ENCODE measurements at places on chromosomes 3 and 15.
A peak's percentile ranks its signal among the peaks of the same experiment; 100 is the strongest.

DNA sequence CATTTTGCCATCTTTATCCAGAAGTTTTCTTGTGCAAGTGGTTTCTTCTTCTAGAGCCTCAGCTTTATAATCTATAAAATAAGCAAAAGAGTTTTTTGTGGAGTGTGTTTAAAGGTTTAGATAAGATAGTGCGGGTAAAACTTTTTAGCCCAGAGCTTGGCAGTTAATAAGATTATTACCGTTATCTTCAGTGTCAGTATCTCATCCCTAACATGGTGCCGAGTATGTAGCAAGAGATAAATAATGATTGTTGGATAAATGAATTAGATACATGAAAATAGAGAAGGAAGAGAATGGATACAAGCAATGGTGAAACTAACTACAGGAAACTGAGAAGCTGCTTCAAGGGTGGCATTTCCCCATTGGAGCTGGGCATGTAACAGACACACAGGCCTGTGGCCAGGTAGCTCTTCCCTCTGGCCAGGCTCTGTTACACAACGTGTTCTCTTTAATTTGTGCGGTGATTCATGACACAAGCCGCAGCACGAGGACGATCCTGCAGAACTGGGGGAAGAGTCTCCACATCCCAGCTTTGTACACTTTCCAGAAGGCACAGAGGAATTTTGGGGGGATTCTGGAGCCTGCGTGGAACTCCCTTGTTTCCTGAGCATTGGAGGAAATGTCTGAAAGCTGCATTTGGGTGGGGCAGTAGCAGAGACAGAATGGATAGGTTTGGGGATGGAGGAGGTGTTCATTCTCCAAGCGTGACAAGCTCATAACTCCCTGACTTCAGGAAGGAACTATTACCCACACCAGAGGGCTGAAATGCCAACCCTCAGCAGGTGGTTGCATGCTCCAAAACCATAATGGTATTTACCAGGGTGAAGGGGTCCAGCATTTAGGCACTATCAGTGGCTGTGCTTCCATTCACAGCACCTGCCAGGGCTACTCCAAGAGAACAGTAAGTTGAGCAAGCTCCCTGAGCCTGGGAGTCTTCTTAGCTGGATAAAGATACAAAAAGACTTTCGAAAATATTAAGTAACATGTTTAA is 14.2 kb upstream of the ST6GAL1 start:
- DNase-seq = no peak

- DNase-seq = peak; percentile 65
These were observed at the start of gene CLDN1 for GRCh38 chr3:190321789-190322603. Gene CLDN1, minus strand, starts transcription at chr3:190322446. Its CDS starts 240 bp downstream, at chr3:190322206.

- no peak for DNase-seq
These were observed 65.5 kb upstream of the TJP1 start for GRCh38 chr15:29887721-29888120.

GRCh38 chr15:27936164-27936563 is 163.0 kb downstream of the OCA2 start:
- DNase-seq = no peak

- DNase-seq = peak; percentile 16
These were observed 995 bp downstream of the CHST14 start for GRCh38 chr15:40471808-40472150.

GRCh38 chr15:34360298-34360697 is 6.7 kb downstream of the LPCAT4 start:
- no peak for DNase-seq

DNA sequence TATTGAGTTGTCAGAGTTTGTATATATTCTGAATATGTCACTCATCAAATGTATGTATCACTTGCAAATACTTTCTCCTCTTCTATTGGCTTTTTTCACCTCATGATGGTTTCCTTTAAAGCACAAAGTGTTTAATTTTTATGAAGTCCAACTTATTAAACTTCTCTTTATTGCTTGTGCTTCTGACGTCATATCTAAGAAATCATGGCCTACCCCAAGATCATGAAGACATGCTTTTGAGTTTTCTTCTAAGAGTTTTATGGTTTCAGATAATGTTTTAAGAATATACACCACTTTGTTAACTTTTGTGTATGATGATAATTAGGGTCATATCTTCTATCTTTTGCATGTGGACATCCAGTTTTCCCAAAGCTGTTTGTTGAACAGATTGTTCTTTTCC is 417.2 kb upstream of the ATP10A start:
- DNase-seq = no peak

DNA sequence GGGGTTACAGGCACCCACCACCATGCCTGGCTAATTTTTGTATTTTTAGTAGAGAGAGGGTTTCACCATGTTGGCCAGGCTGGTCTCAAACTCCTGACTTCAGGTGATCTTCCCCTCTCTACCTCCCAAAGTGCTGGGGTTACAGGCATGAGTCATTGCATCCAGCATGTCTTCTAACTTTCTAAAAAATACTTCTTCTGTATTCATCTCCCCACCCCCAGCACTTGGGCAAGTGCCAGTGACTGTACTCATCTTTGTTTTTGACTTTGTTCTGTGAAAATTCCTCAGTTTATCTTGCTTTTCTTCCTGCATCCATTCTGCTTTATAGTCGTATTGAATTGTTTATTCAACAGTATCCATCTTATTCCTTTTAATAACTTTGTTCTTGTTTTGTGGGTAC is 47.6 kb downstream of the ARIH1 start:
- no peak for DNase-seq

GRCh38 chr15:57227166-57227565 is 149.1 kb upstream of the CGNL1 start:
- DNase-seq = no peak

DNA sequence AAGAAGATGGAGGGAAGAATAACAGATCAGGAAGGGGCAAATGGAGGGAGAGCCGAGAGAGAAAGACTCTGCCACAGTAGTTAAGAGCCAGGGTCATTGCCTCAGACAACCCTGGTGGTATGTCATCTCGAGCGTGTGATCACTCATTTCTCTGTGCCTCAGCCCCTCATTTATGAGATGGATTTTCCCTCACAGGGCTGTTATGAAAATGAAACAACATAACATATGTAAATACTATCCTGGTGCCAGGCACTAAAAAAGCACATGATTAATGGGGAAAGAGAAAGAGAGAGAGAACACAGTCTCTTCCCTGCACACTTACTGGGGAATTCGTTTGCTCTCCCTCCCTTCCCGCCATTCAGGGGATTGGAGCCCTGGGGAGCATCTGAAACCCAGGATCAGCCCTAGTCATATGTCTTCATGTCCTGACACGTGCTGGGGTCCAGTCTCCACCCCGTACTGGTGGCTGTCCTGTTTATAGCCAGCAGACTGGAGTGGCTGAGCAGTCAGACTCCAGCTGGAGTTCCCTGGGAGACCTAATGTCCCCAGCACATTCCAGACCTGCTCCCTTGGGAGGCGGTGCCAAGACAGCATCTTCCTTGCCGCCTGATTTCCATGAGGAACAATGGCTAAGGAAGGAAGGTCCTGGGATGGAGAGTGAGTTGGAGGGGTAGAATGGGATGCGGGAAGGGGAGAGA is 14.7 kb upstream of the AMOTL2 start:
- DNase-seq = no peak

- DNase-seq = no peak
These were observed 520 bp downstream of the MESD start for GRCh38 chr15:80989081-80989517.

DNA sequence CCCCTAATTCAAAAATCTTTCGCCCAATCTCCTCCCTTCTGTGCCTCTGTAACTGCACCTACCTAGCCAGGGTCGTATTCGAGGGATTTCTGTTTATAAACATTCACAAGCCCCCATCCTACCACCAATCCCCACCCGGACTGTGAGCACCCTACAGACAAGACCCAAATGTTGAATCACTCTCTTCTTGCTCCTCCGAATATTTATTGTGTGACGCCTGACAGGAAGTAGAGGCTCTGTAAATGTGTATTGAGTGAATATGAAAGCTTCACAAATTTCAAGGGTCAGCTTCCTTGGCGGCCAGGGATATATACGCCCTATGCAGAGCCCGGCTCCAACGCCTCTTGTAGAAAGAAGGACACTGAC is 1.6 kb downstream of the BDH1 start:
- peak; percentile 16 for DNase-seq

DNA sequence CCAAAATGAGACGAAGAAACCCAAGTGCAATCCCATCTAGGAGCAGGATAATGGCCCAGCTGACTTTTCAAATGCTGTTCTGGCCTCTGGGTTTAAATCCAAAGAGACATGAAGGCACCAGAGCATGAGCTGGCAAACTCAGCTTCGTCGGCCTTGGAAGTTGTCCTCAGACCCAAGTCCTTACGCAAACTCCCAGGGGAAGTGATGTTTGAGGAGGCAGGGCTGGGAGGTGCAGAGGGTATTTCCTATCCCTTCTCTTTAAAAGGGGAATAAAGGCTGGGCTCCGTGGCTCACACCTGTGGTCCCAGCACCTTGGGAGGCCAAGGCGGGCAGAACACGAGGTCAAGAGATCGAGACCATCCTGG is 68.9 kb upstream of the HERC1 start:
- no peak for DNase-seq

- no peak for DNase-seq
These were observed 143.3 kb upstream of the GMNC start for GRCh38 chr3:191005790-191006189.

DNA sequence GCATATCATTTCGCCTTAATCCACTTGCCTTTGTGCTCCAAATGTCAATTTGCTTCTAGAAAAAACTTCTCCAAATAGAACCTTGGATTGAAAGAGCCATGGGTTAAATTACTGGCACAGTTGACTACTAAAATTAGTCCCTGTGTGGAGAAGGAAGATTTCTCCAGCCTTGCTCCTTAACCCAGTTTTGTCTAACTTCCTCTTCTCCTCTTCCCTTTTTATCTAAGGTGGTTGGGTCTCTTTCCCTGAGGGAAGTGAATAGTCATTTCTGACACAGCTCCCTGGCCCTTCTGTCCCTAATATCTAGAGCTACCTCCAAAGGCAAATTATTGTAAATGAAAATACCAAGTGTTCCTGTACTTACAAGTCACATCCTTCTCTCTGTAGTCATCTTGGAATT is 527.9 kb upstream of the TBL1XR1 start:
- no peak for DNase-seq

DNA sequence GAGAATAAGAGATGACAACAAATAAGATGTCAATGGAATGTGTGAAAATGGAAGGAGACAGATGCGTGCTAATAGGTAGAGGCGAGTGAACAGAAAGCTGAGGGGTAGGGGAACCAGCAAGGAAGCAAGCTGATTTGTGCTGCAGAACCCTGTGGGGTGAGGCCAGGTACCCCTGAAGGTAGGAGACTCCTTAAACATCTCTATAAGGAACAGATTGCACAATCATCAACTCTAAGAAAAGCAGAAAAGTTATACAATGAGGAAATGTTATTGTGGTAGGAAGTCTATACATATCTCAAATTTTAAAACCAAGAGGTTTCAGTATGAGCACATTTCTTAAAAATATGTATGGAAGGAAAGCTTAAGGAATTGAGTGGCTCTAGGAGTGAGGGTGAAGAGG is 315.0 kb upstream of the TPM1 start:
- DNase-seq = no peak

GRCh38 chr15:90862964-90863778 is 5.2 kb upstream of the FURIN start:
- no peak for DNase-seq

GRCh38 chr15:31328969-31329639 is 2.5 kb downstream of the KLF13 start:
- DNase-seq = no peak

DNA sequence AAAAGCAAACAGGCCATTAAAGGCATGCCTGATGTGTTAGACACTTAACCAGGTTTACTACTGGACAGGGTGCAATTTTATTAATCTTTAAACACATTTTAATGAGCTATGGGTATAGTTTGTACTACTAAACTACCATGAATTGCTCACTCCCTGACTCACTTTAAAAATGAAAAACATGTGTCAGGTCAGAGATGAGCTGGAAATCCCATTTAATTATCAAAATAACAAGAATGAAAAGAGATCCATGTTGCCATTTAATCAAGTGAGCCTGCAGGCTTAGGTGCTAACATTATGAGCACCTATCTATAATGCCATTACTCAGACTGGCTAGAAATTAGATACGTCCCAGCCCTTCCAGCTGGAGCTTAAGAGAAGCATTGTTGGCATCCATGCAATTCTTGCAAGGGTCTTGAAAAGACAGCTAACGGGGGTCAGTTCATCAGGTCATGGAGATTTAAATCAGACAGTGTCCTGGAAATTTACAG is 224.4 kb downstream of the THRB start:
- DNase-seq = no peak

DNA sequence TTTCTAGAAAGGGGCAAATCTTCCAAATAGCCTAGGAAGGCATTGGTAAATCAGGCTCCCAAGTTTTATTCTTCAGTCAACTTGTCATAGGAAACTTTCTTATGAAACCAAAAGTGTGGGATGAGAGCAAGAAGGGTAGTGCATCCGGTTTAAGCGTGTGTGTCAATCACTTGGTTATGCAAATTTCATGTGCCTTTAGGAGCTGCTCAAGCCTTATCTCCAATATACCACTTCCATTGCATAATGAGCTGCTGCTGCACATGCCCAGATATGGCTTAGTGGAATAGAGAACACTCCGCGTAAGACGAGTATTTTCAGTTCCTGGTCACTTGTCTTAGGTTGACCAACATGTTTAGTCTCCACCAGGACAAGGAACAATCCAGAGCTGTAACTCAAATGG is 242.1 kb downstream of the CBLB start:
- no peak for DNase-seq

DNA sequence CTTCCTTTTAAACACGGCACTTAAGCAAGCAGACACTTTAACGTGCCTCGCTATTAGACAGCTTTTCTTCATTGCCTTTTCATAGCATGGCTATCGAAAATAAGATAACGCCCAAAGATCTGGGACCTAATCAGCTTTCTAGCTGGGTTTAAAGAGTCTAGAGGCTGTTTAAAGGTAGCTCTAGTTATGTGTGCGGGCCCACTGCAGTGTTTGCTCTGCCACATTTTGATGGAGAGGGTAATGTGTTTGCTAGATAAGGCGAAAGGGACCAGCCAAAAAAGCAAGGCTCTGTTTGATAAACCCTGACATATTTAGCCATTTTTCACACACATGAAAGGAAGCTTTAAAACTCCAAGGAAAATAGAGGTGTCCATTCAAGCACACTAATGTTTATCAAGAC is 91.6 kb downstream of the NR2F2 start:
- DNase-seq = no peak

DNA sequence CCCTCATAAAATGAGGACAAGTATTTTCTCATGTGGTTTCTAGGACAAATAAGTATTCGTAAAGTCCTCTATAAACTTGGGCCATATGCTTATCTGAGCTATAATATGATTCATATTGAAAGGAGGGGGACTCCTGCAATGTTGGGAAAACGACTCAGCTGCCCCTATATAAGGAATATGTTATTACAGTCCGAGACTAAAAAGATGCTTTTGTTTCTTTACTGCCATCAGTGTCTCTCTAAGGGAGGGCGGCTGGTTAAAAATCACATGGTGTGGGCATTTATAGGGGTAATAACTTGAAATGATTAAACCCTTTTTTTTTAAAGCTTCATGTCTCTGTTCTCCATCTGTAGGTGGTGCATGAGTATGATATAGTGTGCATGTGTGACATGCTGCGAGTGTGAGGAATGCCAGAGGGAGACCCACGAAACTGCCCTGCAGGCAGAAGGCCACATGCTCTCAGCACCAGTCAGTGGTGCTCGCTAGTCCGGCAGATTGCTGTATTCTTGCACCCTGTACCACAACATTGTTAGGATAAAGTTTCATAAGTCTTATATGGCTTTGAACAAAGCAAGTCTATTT is 256.0 kb upstream of the CTDSPL start:
- DNase-seq = no peak

Measured in CD4-positive, alpha-beta T cell treated with Interleukin-2 at 100 ng/mL for 4 hours (primary cell).